ENCODE measurements at places on chromosomes 16 and 17. TPM values are rescaled to one million over a fixed set of nuclear protein-coding genes. Genes with fewer than 3 reads are reported as not detected.

MPV17L gene
- 0.53 TPM for total RNA-seq

SMIM5 gene
- not detected for total RNA-seq

MYH8 gene
- not detected for total RNA-seq

TVP23A gene
- total RNA-seq = 0.19 TPM

PARD6A gene
- total RNA-seq = 3.4 TPM

All from aortic smooth muscle cell (primary cell).